ENCODE measurements at places on chromosomes 4 and X. TPM values are rescaled to one million over a fixed set of nuclear protein-coding genes. Genes with fewer than 3 reads are reported as not detected.

- DNase-seq, result no peak
Observed at GRCh38 chrX:12327836-12328235, 189.6 kb downstream of the FRMPD4 start.

DNA sequence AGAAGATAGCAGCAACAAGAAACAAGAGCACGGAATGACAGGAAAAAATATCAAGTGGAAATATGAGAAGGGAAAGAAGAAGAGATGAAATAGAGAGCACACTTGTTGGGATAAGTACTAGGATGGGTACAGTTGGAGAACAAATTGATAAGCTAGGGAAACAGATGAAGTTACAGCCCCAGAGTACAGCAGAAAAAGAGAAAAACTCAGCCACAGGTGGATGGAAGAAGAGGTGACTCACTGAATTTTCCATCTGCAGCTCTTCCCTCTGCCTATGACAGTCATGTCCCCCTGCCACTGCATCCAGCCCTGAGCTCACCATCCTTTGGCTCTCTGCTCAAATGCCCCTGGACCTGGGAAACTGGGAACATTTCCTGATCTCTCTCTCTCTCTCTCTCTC is 209.0 kb downstream of the BCOR start:
- DNase-seq, result no peak

GRCh38 chr4:178165251-178165950 is 723.2 kb upstream of the AGA start:
- no peak for DNase-seq

DNA sequence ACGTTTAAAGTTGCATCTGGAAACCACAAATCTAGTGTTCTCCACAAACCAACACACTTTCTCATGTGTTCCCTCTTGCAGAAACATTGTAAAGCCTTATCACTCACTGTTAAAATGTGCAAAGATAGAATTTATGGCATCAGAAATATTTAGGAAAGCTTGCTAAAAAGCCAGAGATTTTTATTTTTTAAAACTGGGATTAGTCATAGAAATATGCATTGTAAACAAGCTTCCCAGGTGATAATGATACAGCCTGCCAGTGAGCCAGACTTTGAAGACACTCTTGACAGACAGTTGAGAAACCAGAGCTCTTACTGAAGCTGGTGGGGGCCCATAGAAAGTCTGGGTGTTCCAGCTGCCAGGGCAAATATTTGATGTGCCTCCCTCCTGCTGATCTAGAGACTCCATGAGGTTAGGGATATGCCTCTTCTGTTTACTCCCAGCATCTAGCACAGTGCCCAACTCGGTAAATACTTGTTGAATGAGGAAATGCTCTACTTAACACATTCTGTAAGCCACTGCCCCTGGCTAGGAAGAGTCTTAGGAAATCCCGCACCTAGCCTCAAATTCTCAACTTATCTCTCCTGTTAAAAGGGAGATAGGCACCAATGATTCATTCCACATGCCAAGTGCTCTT is 179.0 kb upstream of the RASGEF1B start:
- no peak for DNase-seq

DNA sequence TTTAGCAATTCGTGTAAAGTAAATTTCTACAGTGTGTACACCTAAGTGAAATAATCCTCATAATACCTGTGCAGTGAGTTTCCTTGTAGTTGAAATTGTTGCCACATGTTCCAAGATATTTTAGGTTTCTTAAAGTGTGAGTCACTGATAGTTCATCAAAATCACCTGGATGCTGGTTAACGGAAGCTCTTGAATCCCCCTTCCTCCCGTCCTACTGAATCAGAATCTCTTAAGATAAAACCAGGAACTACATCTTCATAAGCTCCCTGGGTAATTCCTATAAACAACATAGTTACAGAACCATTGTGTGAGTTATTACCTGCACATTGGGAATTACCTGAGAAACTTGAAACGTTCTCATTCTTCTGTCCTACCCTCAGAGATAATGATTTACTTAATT is 197.4 kb upstream of the HS3ST1 start:
- no peak for DNase-seq

DNA sequence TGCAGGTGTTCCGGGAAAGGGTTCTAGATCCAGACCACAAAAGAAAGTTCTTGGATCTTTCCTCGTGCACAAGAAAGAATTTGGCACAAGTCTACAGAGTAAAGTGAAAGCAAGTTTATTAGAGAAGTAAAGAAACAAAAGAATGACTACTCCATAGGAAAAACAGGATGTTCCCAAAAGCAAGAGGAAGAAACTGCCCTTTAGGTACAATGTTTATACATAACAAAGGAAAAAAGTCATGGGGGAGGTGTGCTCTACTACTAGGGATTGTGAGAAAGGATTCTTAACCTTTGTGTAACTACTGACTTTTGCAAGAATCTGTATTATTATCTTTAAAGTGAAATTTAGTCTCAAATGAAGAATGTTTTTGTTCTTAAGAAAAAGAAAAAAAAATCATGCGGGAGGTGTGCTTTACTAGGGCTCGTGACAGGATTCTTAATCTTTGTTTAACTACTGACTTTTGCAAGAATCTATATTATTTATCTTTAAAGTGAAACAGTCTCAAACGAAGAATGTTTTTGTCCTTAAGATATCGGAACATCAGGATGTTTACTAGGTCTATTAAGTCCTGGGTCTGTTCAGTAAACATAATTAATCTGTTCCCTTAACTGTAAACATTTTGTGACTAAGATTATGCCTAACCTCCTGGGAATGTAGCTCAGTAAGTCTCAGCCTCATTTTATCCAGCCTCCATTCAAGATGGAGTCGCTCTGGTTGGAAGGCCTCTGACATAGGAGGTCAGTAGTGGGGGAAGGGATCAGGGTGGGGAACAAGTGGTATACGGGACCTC is 110.4 kb upstream of the BEND4 start:
- no peak for DNase-seq

ADH7 gene
- not detected for total RNA-seq

GRCh38 chr4:113009461-113009860 is 40.0 kb upstream of the ANK2 start:
- DNase-seq, result no peak

PDE5A gene
- 0.94 TPM for total RNA-seq

DNA sequence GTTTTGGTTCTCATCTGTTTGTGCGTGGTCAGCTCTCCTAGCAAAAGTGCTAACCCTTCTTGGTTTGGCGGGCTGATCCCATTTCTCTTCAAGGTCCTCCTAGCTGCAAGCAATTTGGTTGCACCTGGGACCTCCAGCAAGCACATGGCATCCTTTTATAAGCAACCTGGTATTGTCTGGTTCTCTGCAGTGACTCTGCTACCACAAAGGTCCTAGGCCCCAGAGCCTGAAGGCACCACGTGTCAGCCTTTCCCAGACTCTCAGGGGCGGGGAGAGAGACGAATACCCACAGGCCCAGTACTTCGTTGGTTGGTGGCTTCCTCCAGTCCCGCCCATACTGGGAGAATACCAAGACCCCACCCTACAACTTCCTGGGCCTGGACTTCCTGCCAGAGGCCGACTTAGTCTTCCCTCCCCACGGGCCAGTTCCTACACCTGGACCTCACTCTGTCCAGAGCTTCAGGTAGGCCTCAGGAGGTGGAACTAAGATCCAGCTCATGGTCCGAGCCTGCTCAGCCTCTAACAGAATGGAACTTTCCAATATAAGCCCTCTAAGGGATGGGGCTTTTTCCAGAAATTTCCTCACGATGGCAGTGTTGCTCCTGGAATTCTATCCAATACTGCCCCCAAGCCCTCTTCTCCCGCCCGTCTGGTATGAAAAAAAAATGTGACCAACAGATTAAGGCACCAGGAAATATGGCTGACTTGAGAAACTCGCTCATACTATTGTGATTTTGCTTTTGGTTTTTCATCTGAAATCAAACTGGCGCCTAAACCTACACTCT is 192.5 kb upstream of the STK26 start:
- peak; percentile 65 for DNase-seq

DNA sequence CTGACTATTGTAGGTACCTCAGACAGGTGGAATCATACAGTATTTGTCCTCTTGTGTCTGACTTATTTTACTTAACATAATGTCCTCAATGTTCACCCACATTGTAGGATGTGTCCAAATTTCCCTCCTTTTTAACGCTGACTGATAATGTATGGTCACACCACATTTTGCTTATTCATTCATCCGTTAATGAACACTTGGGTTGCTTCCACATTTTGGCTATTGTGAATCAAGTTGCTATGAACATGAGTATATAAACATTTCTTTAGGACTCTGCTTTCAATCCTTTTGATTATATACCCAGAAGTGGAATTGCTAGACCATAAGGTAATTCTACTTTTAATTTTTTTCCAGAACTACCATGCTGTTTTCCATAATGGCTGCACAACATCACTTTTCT is 87.0 kb upstream of the NDP start:
- no peak for DNase-seq
